Activated T-helper 9 cell treated with anti-CD3 and anti-CD28 coated beads, Interleukin-2, amount 50 U/mL, for 16 hours (primary cell): ENCODE measurements at places on chromosomes 6 and 20.

DNA sequence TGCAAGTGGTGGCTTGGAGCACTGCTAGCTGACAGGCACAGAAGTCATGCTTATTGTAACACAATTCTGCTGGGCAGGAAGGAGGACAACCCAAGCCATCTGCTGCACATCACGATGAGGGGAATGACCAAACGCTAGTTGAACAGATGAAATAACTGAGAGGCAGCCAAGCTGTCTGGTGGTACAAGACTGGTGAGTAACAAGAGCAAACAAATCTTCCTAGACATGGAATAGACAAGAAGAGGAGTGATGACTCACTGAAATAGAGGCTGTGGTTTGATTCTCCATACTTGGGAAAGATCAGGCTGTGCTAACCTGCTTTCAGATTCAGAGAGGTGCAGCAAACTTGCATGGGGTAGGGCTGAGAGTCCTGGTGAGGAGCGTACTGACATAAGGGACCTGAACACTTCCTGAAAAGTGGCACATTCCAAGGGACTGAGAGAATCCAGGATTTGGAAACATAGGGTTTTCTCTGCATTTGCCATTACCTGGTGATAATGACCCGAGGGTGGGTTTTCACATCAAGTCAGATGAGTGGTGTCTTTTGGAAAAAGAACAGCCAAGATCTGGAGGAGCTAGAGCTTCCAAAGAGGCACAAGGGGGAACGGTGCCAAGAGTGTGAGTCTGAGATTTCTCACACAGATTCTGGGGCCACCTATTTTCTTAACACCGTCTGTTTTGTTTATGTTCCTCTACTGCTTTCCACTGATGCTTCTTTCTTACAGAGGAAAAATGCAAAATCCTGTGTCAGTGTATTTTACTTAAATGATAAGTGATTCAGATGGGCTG lies 60.0 kb downstream of the PRL start:
- no peak for DNase-seq

GRCh38 chr20:4026093-4026601 lies 10.8 kb upstream of the RNF24 start:
- no peak for DNase-seq

- no peak for DNase-seq
These were observed 40.1 kb upstream of the NNAT start for GRCh38 chr20:37480919-37481318.

GRCh38 chr6:85394853-85395538 lies 54.9 kb upstream of the NT5E start:
- DNase-seq = no peak

DNA sequence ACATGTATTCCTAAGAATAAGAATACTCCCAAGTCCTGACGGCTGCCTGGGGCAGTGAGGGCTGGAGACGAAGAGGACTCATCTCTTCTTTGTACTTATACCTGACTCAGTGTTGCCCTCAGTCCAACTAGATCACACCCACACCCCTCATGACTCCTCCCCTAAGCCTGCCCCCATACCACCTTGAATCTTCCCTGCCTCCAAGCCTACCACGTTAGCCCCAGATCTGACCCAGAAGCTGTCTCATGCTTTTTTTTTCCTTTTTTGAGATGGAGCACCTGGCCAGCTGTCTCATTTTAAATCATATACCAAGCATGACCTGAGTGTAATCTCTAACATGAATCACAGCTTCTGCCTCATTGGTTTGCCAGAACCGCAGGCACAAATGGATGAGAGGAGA lies 45.2 kb downstream of the MUC22 start:
- DNase-seq = no peak

DNA sequence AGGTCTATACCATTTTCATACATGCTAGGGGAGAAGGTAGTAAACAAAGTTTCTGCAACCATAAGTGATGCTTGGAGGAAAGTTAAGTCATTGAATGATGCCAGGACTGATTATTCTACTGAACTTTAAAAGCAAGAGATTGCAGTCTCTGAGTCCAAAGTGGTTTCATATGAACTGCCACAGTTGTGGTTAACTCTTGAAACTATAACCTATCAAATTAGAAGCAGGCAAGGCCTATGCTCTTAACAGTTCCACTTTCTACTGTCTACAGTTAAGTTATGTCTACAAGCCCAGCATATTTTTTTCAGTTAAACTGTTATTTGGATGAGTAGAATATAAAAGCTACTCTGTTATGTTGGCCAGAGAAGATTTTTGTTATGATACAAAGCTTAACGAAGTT lies 326.5 kb upstream of the RUNX2 start:
- no peak for DNase-seq

GRCh38 chr6:126721581-126722160 lies 381.8 kb downstream of the CENPW start:
- DNase-seq = no peak
